HFF-Myc (cell line): ENCODE measurements at places on chromosomes 5 and 9.

DNA sequence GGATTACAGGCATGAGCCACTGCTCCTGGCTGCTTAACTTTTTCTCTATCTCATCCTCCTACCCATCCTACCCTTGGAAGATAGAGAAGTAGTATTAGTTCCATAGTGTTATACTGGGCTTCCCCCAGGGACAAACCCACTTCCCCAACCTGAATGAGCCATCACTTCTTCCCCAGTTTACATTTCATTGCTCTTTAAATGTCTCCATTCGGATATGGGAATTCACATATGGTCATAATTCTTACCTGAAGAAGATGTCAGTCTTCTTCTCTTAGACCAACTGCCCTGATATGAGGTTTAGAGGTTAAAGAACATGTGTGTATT, 1.9 kb downstream of the CD274 start:
- no peak for DNase-seq

- no peak for DNase-seq
These were observed 28.7 kb downstream of the LCP2 start for GRCh38 chr5:170268884-170269283.

DNA sequence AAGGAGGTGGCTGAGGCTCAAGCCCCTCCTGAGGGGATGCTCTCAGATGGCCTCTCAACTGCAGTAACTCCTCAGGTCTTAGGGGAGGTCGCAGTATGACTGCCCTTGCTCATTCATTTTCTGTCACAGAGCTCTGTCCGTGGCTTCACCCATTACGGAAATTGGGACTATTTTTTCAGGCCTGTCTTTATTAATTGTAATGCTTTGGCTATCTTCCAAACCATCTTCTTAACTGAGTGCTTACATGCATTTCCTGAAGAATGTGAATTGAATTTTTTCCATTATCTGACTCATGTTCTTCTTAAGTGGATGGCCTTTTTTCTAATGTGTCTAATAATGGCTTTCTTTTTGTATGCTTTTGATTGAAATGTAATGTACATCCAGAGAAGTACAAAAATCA, 36.4 kb upstream of the SV2C start:
- DNase-seq = no peak

GRCh38 chr9:98714833-98715232, 6.1 kb upstream of the GABBR2 start:
- DNase-seq = no peak

GRCh38 chr9:447230-448025, 232.8 kb downstream of the DOCK8 start:
- DNase-seq = peak; percentile 10

- DNase-seq = no peak
These were observed 147.3 kb upstream of the COL5A1 start for GRCh38 chr9:134494273-134494815.

- no peak for DNase-seq
These were observed 122.0 kb downstream of the PAPPA start for GRCh38 chr9:116275418-116276195.

GRCh38 chr9:135273008-135273407, 185.5 kb downstream of the OLFM1 start:
- no peak for DNase-seq

DNA sequence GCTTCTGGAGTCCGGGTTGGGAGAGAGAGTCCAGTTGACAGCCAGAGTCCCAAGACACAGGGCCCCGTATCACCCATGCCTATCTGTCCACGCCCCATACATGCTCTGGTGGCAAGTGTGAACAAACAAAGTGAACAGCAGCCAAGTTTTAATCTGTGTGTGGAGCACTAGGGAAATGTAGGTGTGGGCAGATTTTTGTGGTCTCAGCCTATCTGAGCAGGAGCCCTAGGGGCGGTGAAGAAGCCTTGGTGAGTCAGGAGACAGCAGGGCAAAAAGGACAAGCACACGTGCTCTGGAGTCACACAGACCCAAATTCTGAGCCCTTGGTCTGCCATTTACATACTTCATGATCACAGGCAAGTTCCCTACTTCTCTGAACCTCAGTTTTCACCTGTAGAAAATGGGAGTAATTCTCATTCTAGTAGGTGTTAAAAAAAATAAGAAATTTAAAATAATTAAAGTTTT, 23.2 kb downstream of the EGR1 start:
- DNase-seq = no peak

- DNase-seq = peak; percentile 39
These were observed 6.3 kb upstream of the MED7 start for GRCh38 chr5:157148734-157149615.

DNA sequence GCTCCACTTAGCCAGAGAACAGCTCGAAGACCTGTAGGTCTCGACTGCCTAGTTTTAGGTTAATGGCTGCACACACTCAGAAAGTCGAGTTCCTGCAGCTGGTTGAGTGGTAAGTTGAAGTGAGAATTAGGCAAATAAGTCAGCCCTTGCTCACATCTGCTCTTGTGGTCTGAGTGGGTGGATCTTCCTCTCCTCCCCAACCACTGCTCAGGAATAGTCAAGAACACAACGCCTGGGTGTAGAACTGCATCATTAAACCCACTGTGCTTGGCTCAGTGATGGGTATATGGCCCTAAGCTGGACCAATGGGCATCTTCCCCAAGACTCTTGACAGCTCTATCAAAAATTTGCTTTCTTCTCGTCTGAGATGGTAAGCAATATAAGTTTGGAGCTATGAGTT, 20.9 kb upstream of the ADAM19 start:
- no peak for DNase-seq

DNA sequence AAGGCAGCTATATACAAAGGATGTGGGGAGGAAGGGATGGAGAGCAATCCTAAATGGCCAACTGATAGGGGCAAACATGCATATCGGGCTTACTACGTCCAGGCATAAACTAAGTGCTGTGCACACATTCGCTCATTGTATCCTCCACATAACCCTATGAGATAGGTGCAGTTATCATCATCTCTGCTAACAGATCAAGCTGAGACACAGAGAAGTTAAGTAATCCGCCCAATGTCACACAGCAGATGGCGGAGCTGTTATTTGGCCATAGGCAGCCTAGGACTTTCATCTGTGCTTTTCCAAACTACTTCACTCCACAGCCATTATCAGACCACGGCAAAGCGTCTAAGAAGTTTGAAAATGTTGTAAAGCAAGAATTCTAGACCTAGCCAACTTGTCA, 197.5 kb downstream of the RGS3 start:
- no peak for DNase-seq

GRCh38 chr9:14347406-14348122, 33.6 kb upstream of the NFIB start:
- DNase-seq = no peak

DNA sequence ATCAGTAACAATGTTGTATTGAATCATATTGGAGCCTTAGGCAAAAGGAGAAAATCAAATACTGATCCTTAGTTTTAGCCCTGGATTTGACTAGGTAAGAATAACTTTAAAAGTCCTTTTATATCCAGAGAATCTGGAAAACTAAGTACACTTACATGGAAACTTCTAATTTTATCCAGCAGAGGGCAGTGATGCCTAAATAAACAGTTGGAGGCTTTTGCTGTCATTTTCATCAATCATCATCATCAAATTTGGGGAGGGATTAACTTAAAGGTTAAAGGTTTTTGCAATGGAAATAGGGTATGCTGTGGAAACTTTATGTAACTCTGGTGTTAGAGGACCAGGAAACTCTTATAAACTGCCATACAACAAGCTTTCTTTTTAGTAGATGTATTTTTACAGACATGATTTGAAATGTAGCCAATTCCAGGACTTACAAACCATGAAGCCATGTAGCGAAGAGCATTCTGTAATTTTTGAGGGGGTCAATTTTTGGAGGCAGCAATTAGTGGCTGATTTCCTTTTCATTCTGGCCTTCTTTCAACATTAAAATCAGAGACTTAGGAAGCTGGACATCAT, 112.7 kb downstream of the OSTF1 start:
- DNase-seq = no peak
